ENCODE measurements at places on chromosomes 12 and 14.

DNA sequence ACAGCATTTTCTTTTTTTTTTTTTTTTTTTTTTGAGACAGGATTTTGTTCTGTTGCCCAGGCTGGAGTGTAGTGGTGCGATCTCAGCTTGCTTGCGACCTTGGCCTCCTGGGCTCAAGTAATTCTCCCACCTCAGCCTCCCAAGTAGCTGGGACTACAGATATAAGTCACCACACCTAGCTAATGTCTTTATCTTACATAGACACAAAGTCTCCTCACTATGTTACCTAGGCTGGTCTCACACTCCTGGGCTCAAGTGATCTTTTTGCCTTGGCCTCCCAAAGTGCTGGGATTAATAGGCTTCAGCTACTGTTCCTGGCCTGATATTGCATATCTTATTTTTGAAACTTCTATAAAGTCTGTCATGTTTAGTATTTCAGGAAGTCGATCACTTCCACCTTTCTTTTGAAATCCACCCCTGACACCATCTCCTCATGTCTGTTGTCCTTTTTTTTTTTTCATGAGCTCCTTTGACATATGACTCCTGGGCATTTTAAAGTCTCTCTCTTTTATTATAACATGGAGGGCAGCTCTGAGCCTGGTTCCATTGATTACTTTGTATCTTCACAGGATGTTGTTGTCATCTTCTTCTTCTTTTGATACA, 5.9 kb upstream of the A2ML1 start:
- no peak for DNase-seq

- no peak for DNase-seq
These were observed 278.4 kb downstream of the AACS start for GRCh38 chr12:125343649-125344048.

GRCh38 chr14:23301969-23302289, 730 bp downstream of the PPP1R3E start:
- no peak for DNase-seq

- DNase-seq: no peak
These were observed 137.6 kb downstream of the VRK1 start for GRCh38 chr14:96934638-96935330.

DNA sequence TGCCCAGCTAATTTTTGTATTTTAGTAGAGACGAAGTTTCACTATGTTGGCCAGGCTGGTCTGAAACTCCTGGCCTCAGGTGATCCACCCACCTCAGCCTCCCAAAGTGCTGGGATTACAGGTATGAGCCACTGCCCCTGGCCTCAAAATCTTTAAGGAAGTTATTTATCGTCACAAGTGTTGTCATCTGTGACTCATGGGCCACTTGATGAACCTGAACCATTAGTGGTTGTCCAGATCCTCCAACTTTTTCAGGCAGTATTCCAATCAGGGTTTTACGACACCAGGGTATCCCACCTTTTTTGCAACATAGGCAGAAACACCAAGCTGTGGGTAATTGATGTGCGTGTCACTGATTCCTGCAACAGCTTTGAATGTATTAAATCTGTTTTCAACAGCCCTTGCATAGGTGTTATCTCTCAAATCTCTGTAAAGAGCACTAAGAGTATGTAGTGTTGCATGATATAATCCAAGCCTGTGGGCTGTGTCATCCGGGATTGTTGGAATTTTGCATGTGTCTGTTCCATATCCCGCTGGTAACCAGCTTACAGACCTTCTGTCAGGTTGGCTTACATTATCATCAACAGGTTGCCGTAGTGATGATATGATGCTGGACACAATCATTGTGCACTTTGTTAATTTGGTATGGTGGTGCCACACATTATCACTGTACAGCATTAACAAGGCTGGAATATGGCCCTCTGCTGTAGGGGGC, 79.3 kb upstream of the SCN8A start:
- DNase-seq: no peak

- no peak for DNase-seq
These were observed 125.5 kb upstream of the FAR2 start for GRCh38 chr12:29023436-29024076.

DNA sequence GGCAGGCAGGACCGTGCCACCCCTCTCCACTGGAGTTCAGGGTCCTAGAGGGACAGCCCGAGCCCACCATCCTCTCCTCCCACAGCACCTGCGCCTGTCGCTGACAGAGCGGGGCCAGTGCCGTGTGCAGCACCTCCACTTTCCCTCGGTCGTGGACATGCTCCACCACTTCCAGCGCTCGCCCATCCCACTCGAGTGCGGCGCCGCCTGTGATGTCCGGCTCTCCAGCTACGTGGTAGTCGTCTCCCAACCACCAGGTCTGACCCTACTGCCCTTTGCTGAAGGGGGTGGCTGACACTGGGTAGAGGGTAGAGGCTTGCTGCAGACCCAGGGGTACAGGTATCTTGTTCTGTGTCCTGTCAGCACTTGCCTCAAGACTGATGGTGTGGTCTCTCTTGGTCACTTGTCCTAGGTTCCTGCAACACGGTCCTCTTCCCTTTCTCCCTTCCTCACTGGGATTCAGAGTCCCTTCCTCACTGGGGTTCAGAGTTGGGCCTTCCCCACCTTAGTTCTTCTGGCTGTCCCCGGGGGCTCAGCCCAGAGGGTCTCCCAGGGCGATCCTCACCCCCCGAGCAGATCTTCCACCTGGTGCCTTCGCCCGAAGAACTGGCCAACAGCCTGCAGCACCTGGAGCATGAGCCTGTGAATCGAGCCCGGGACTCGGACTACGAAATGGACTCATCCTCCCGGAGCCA, 42.0 kb downstream of the SH2B3 start:
- DNase-seq: no peak

DNA sequence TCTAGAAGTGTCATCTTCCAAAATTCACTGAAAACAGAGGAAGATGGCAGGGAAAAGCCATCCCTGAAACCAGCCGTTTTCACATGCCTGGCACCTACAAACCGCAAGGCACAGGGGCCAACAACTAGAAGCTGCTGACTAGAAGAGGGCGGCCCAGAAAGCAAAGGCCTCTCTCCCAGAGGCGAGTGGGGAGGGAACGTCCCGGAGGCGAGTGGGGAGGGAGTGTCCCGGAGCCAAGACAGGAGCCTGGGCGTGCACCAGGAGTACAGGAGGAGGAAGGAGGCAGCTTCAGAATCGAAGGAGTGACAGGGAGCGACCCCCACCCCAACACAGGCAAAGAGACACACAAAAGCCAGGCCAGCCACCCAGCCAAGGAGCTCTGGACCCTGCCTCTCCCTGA, 21.0 kb downstream of the ANKLE2 start:
- DNase-seq: no peak

GRCh38 chr12:2356601-2357125, 303.9 kb downstream of the CACNA1C start:
- no peak for DNase-seq

- no peak for DNase-seq
These were observed 248.1 kb downstream of the AEBP2 start for GRCh38 chr12:19687371-19687770.

- no peak for DNase-seq
These were observed 158.0 kb downstream of the PPM1H start for GRCh38 chr12:62776997-62777396.

DNA sequence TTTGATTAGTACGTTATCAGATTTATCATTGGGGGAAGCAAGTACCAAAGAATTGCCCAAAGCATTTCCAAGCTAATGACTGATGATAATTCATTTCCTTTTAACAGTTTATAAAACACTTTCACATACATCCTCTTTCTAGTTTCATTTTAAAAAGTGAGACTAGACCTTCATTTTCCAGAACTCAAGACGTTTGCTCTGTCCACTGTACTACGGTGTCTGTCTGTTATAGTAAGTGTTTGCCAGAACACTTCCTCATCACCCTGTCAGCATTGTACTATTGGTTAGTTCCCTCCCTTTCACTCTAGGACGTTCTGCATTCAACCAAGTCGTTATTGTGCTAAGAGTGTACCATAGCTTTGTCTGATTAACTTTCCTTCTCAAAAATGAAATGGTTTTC, 81.7 kb upstream of the TMEM263 start:
- DNase-seq: no peak

GRCh38 chr12:114851981-114852380, 168.0 kb upstream of the TBX3 start:
- peak; percentile 26 for DNase-seq

- no peak for DNase-seq
These were observed 63.2 kb upstream of the SLC24A4 start for GRCh38 chr14:92259613-92260357.

- DNase-seq: peak; percentile 14
These were observed 5.1 kb upstream of the ENDOU start for GRCh38 chr12:47730341-47730744.

GRCh38 chr14:89490466-89490865, 73.4 kb upstream of the FOXN3 start:
- no peak for DNase-seq

- no peak for DNase-seq
These were observed 25.5 kb upstream of the P2RX4 start for GRCh38 chr12:121184425-121184824.

- no peak for DNase-seq
These were observed 423 bp downstream of the FGD6 start for GRCh38 chr12:95216711-95217376.

DNA sequence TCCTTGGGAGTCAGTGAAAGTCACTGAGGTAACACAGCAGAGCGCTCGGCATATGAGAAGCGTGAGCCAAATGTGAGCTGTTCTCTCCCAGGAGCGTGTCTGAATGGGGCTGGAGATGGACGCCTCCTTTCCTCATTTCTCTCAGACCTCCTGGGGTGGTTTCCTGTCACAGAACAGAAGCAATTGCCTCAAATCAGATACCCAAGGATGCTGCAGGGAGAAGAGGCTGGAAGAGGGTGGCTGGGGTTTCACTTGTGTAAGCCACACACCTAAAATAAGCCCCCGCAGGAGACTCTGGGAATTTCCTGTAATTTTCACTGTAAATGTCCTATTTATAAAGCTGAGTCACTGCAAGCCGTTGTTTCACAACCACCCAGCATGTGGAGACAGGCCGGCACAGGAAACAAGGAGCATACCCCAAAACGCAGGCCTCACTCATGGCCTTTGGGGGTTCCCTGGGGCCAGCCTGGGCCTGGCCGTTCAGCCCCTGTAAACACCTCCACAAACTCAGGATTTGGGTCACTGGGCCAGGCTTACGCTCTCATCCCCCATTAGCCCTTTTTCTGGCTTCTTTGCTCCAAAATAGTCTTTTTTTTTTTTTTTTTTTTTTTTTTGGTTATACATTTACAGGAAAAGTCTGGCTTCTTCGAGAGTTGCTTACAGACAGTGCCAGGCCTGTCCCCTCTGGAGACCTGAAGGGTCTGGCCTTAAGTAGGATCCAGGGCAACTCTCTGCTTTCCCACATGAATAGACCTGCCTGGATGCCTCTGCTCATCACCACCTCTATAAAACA, 55.3 kb downstream of the VCPKMT start:
- peak; percentile 97 for DNase-seq

DNA sequence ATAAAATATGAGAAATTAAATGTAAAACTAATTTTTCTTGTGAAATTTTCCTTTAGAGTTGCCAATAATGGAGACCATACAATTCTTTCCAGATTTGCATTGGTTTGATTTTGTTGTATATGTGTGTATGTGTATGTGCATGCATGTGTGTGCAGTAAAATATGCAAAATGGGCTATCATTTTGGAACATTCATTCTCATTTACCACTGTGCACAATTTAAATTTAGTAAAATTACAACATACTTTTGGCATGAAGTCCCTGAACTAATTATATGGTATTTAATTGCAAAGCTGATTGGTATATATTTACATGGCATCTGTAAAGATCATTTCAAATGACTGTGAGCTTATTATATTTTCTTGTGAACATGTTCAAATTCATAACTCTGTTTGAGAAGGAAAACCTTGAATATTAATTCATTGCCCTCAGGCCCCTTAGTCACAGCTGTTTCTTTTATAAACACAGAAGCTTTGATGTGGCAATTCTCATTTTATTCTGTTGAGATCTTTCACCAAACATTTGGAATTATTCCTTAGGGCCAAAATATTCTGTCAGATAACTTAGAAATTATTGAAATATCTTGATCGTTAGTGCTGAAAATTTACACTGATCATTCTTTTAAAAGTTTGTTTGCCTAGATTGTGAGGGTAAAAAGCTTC, 17.6 kb downstream of the KERA start:
- DNase-seq: peak; percentile 3

DNA sequence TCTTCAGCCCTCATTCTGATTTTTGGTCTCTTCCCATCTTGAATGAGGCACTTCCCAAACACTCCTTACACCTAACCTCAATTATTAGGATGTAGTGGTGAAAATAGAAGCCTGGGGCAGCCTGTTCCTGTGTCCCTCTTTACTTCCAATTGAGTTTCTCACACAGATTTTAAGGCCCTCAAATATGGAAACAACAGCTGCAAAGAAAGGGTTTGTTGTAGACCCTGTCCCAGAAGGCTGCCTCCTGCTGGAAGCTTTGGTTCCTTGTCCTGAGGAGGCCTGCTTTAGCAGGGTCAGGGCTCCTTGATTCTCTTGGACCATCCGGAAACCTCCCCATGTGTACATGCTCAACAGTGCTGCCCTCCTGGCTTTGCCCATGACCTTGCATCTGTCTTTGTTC, 101.3 kb downstream of the TGFB3 start:
- no peak for DNase-seq

DNA sequence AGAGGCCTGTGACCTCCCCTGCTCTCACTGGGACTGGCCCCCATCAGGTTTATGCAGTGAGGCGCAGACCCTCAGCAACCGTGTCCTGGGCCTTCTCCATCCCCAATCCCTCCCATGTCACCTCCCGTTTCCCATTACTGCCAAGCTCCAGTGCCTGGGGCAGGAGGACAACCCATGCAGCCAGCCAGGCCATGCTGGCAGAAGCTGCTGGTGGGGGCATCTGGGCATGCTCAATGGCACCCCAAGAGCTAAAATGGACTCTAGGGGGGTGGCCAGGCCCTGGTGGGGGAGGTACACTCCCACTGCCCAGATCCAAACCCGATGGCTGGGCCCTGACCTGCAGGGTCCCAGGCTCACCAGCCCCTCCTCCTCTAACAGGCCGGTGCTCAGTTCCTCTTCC, 20.5 kb upstream of the GPR132 start:
- no peak for DNase-seq

- DNase-seq: peak; percentile 78
These were observed 43.0 kb upstream of the GLIPR1 start for GRCh38 chr12:75437564-75437963.

- DNase-seq: no peak
These were observed 19.6 kb upstream of the CHGA start for GRCh38 chr14:92903359-92903758.

GRCh38 chr14:49408187-49408933, 177.8 kb downstream of the RPS29 start:
- peak; percentile 48 for DNase-seq
